Foreskin fibroblast (primary cell): ENCODE measurements at places on chromosomes 4 and X.

DNA sequence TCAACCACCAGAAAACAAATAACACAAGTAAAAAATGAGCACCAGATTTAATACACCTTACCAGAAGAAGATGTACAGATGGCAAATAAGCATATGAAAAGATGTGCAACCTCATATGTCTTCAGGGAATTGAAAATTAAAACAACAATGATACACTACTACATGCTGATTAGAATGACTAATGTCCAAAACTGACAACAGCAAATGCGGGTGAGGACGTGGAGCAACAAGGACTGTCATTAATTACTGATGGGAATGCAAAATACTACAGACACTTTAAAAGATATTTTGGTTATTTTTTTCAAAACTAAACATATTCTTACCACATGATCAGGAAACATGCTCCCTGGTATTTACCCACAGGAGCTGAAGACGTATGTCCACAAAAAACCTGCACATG is 140.3 kb downstream of the FRYL start:
- no peak for DNase-seq

DNA sequence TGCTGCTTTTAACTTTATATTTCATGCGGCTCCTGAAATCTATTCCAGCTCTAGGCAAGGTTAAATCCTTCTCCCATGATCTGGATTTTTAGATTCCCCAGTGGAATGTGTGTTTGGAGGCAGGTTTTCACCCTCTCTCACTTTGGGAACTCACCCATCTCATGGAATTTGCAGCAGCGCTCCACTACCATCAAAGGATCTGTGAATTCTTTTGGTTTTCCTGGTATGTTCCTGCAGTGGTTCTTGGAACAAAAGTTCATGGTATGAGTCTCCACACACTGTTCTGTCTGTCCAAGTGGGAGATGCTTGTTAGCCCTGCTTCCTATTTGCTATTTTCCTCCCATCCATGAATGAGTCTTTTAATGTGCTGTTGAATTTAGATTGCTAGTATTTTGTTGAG is 14.0 kb downstream of the APOOL start:
- no peak for DNase-seq

- DNase-seq: peak; percentile 100
These were observed at the start of gene GTPBP6 for GRCh38 chrX:318739-319578. Gene GTPBP6 (minus strand): TSS chrX:318796. CDS start chrX:318787, 9 bp downstream.

DNA sequence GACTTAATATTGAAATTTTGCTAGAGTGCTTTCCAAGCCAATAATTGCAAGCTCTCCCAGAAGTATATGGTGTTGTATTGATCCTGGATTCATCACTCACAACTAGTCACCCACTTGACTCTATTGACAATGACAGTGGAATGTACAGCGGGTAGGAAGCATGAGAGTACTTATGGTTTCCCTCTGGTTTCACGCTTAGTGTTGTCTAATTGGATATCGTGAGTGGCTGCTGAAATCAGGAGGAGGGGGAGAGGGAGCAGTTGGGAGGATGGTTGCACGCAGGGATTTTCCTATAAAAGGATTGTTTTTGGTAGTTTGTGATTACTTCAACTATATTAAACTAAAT is 1819.5 kb upstream of the TENM3 start:
- DNase-seq: no peak
